ENCODE measurements at places on chromosomes 11 and 22.
A peak's percentile ranks its signal among the peaks of the same experiment; 100 is the strongest.

GRCh38 chr11:44759743-44760476 is 33.1 kb downstream of the TSPAN18 start:
- DNase-seq: no peak

DNA sequence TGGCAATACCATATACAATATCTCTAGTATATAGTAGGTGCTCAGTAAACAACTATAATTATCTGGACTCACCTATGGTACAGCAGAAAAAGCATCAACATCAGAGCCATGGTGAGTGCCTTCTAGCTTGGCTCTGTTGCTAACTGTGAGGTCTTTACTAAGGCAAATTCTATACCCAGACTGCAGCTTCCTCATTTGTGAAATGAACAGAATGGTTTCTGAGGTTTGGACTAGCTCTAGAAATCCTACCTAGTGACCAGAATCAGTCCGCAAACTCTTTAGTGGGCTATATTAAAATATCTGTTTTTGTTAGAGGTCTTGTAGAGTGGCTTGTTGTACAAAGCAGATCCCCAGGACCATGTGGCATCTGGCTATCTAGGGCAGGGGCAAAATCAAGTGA is 3.7 kb downstream of the MS4A1 start:
- no peak for DNase-seq

DNA sequence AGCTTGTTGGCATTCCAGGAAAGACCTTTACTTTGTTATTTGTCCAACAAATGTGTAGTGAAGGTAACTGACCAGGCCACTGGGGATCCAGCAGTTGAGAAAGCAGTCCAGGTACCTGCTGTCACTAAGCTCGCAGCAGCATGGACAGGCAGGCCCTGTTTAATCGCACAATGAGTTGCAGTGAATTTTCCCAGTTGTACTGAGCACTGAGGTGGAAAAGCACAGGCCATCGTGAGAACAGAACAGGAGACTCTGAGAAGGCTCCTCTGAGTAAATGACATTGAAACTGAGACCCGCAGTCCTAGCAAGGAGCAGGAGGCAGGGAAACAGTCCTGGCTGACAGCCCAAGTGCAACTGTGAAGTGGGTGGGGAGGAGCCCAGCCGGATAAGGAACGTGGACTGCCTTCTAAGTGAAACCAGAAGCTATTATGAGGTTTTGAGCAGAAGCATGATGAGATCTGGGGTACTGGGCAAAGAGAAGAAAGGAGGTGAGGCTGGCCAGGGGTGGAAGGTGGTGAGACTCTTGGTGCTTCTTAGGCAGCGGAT is 39.8 kb upstream of the CDON start:
- no peak for DNase-seq

DNA sequence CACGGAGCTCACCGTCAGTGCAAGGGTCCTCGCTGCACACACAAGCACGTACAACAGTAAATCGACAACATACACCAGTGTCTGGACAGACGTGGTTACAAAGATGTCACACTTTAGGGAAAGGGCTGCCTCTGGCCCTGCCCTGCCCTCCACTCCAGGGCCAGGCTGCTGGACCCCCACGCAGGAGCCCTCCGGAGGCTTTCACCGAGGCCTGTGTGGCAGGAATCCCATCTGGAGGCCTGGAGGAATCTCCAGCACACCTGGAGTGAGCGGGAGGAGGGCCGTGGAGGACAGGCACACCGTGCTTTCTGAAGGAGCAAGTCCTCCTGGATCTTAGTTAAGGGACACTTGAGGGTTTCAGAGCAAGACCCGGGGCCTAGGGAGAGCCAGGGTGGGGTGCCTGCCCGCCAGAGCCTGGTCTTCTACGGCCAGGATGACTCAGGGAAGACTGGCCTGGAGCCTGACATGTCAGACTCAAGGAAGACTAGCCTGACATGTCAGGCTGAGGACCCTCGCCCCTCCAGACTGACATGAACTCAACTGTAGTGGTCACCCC is 2.1 kb upstream of the PIM3 start:
- DNase-seq: no peak

GRCh38 chr11:117950301-117950700 is 21.1 kb upstream of the TMPRSS13 start:
- DNase-seq: no peak

GRCh38 chr22:33918676-33919365 is 1.5 kb downstream of the LARGE1 start:
- no peak for DNase-seq

DNA sequence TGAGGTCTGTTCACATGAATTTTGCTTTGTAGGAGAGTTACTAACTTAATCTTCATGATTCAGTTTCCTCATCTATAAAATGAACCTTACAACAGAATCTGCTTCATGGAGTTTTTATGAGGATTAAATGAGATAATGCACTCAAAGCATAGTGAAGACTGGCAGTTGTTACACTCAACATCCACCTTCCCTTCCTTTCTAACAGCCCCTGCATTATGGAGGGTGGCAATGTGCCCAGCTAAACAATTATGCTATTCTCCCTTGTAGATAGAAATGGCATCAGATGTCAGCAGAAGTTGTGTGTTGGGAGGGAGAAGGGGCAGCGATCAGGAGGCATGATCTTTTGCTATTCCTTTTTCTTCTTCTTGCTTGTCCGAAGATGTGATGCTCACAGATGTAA is 6.5 kb downstream of the POU2AF1 start:
- DNase-seq: no peak

DNA sequence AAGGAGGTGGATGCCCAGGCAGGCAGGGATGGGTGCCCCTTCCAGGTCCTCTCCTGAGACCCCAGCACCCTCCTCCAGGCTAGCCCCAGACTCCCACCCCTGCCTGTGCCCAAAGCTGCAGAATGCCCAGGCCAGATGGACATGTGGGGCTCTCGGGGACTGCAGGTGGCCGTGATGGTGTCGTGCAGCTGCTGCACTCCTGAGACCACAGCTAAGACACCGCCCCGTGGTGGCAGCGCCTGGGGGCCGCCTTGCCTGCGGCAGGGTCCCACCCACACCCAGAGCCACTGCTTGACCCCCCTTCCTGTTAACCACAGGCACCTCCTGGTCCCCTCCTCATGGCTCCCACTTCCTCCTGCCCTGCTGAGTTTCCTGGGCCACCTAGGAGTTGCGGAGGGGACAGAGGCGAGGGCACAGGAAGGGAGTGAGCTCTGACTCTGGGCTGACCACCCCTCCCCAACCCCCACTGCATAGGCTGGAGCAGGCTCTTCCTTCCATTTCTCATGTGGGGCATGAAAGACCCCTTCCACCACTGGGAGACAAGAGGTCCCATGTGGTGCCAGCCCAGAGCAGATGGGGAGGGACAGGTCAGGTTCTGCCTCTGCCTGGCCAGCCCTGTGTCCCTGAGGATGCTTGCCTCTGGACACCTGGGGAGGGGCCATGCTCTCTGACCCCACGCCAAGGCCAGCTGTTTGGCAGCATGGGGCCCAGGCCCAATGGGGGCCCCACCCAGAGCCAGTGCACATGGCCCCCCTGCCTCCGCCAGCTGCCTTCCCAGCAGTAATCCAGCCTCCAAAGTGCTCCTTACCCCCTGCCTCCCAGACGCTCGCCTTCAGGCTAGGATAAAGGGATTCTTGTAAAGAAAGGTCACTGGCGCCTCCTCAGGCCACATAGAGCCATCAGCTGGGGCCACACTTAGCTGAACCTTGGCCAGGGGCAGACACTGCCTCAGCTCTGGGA is 29.3 kb downstream of the OSBPL5 start:
- no peak for DNase-seq

DNA sequence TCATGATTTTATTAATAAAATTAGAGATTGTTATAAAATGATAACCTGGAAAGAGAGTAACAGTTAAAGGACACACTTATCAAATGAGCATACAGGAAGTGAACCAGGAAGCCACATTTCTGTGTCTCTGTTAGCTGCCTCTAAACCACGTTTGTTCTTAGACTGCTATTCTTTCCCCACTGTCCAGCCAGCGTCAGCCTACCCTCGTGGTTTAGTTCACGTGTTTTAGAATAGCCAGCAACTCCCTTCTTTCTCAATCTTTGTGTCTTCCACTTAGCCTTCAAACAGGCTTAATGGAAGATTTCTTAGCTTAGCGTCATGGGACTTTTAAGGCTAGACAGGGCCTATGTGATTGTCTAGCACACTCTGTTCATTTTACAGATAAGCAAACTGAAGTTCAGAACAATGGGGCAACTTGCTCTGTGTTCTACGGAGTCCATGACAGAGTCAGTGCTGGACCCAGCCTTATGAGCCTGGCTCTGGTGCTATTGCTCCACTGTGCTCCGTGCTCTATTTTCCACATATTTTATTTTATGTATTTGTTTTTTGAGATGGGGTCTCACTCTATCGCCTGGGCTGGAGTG is 27.2 kb downstream of the GRAMD1B start:
- no peak for DNase-seq

DNA sequence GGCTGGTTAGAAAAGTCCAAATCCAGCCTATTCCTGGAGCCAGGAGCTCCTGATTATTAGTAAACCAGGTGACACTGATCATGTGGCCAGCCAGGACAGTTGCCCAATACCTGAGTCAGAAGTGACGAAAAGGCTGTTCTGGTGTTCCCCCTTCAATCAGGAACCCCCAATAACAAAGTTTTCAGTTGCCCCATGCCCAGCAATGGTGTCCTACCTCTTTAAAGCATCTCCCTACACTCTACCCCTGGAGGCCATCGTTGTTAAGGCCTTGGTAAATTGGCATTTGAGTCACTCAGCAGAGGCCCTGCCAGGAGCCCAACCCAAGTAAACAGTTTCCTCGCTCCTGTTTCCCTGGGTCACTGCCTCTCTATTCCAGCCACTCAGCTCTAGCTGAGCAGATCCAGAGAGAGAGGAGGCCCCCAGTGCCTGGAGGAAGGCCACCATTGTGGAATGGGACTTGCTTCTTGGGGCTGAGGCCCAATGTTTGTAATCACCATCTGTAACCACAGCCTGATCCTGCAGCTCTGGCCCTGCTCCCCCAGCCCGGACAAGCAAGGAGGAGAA is 25.0 kb downstream of the ARHGAP1 start:
- peak; percentile 65 for DNase-seq

GRCh38 chr22:45212992-45213751 is 27.5 kb downstream of the KIAA0930 start:
- DNase-seq: no peak

- no peak for DNase-seq
Observed at GRCh38 chr11:65165410-65166317, 4.4 kb upstream of the SPDYC start.

GRCh38 chr11:61534025-61534932 is 25.7 kb downstream of the LRRC10B start:
- DNase-seq: no peak

GRCh38 chr22:29265305-29265704 is 2.5 kb downstream of the RHBDD3 start:
- DNase-seq: no peak

DNA sequence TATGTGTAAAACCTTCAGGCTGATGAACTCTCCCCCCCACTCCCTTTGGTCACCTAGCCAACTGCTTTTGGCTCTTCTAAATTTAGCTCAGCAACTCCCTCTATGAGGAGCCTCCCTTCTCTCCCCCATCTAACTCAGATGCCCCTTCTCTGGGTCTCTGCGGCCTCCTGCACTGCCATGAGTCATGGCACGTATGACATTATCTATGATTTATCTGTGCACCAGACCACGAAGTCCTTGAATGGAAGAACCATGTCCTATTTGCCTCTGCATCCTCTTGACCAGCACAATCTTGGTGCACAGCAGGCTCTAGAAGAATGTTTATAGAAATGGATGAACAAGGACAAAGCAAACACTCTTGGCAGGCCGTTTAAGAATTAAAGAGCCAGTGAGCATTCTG is 46.0 kb downstream of the RPL27A start:
- DNase-seq: no peak

GRCh38 chr11:61516675-61517572 is 8.4 kb downstream of the LRRC10B start:
- DNase-seq: no peak

- DNase-seq: no peak
Observed at GRCh38 chr11:325796-326591, 5.3 kb upstream of the IFITM3 start.

- DNase-seq: no peak
Observed at GRCh38 chr11:118790357-118791110, 430 bp downstream of the DDX6 start.

DNA sequence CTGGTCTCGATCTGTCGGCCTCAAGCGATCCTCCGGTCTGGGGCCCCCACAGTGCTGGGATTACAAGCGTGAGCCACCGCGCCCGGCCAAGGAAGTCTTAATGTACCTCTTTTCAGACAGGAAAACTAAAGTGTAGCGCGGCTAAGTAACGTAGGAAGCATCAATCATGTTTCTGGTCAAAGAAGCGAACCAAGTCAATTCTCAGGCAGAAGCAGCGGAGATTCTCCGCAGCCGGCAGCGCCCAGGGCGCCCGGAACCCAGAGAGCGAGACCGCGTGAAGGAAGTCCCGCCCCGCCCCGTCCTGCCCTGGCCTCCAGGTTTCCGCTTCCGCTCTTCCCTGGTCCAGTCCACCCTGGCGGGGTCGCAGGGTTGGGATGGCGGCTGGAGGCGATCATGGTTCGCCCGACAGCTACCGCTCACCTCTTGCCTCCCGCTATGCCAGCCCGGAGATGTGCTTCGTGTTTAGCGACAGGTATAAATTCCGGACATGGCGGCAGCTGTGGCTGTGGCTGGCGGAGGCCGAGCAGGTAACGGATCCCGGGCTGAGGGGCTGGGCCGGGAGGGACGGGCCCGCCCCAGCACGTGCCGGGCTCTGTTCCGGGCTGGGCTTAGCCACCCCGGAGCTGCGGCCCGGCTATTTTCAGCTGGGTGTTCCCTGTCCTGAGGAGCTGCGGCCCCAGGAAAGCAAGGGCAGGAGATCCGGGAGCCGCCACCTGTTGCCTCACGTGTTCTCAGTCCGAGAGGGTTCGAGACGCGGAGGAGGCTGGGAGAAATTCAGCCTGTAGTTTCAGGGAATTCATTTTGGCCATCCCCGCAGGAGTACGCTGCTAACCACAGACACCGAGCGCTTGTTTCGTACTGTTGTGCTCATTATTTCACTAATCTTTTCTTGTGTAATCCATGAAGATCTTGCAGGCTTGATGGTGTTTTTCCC is at the start of gene ADSL:
TSS of gene ADSL (plus strand) at position 316 of the 934 bp plus-strand sequence. CDS start at position 375, 59 bp downstream.
- peak; percentile 72 for DNase-seq

GRCh38 chr22:47533961-47534803 is 771.7 kb downstream of the TBC1D22A start:
- no peak for DNase-seq

- DNase-seq: no peak
Observed at GRCh38 chr11:12757416-12757815, 83.2 kb downstream of the TEAD1 start.

GRCh38 chr22:37484480-37485394 is 1.4 kb downstream of the MFNG start:
- no peak for DNase-seq

All from foreskin keratinocyte (primary cell).